ENCODE measurements at places on chromosomes 13 and 19.

DNA sequence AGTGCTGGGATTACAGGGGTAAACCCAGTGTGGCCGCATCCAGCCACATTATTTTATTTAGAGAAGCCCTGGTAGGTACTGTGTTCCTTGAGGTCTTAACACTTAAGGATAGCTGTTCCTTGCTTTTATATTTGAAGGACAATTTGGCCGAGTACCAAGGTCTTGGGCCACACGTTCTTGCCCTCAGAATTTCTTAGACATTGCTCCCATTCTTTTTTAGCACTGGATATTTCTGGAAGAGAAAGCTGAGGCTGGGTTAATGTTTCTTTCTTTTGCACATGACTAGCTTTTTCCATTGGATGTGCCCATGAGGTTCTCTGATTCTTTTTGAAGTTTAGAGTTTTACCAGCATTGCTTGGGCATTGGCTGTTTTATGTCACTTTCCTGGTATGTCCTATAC lies 5.5 kb upstream of the RNF113B start:
- DNase-seq: no peak

GRCh38 chr19:50968716-50969412 lies 527 bp downstream of the KLK6 start:
- DNase-seq: no peak

DNA sequence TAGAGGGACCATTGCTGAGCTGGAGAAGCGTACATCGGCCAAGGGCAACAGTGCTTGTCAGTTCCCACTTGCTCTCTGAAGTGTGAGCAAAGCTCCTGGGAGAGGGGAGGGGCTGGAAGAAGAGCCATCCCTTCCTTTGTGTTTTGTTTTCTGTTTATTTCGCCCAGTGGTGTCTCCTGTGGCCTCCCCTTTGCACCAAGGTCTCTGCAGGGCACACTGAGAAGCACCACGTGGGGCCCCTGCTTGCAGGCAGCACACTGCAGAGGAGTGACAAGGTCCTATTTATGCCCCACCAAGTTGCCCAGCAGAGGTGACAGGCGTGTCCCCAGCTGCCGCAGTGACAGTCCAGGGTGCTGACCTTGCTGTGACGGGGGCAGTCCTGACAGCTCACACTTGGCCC lies 24.0 kb downstream of the GRIN2D start:
- no peak for DNase-seq

DNA sequence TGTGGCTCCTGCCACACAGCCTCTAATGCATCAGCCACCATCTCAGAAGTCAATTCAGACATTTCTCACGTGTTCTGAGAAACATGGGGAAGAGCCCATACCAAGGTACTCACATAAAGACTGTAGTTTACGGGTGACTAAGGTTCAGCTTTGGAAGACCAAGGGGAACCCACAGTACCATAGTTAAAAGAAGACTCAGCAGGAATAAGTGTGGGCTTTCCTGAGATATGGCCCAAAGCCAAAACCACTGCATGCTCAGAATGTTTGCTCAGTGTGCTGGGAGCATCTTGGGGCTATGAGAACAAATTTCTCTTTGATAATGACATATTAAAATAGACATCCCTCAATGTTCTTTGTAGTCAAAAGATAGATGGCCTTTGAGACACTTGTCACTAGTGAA lies 283.8 kb downstream of the DCT start:
- no peak for DNase-seq

DNA sequence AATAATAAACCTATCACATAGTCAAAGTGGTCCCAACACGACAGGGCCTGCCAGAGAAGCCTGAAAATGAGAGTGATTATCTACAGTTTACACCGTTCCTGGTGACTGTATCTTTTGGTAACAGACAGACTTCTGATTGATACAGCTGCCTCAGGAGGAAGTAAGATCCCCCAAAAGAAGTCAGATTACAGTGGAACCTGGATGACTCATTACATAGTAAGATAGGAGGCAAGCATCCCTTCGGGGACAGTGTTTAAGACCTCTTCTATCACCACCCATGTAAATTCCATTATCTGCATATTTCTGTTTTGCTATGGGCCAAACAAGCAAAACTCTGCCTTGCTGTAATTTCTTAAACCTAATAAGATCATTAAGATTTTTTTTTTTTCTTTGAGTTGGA lies 44.0 kb upstream of the FLT1 start:
- DNase-seq: no peak

DNA sequence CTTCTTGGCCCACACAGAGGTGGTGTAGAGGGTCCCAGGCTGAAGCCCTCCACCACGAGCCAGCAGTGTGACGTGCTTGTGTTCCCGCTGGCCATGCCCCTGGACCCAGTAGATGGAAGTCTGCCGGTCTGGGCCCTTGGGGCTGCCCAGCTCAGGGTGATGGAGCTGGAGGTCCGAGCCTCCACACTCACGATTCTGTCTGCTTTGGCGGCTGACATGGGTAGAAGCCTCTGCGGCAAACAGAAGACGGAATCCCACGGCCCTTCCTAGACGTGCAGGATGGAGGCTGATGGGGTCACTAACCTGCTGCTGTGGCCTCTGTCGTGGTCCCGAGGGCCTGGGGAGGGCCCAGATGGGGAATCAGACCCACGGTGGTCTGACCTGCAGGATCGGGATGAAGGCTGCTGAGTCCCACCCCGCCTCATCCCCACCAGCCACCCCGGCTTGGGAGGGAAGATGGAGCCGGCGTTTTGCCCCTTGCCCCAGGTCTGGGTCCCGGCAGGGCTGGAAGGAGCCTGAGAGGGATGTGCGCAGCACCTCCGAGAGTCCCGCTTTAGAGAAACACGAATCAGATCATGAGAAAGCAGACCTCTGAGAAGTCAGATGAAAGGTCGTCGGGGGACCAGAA lies 4.4 kb downstream of the TMEM86B start:
- DNase-seq: no peak

DNA sequence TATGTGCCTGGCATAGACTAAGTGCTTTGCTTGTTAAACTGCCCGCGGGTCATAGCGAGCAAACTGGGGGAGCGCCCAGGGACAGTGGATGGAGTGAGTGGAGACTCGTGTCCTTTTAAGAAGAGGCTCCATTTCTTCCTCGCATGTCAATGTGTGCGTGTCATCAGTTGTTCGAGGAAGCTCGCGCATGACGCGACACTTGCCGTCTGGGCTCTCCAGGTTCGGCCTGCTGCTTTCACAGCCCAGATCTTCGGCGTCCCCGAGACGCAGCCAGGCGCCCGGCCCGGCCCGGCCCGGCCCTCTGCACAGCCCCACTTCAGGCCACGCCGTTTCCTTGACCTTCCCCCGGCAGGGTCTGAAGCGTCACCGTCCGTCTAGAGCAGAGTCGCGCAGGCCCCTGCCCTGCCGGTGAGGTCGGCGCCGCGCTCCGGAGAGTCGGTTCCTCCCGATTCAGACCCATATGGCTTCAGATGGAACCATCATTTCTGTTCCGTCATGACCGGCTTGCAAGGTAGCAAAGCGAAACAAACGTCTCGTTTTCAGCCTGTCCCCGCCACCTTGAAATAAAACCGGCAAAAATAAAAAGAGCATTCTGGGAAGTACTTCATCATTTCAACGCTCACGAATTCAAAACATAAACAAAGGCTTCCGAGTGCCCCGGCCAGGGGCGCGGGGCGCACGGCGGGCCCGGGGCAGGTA lies 599 bp upstream of the ARHGEF7 start:
- DNase-seq: no peak

DNA sequence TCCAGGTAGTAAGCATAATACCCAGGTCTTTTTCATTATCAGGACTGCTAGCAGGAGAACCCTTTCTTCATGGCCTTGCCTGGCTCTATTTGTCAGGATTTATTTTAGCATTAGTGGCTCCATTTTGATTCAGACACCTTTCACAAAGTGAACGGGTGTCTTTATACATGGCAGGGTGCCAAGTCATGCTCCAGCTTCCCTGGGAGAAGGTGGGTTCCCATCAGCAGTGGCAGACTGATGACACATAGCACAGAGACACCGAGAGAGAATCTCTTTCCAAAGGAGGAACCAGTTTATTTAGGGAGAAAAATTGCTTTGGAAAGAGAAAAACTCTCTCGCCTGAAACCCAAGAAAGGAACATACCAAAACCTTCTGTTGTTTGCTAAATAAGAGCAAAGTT lies 135.3 kb upstream of the TMTC4 start:
- DNase-seq: no peak

DNA sequence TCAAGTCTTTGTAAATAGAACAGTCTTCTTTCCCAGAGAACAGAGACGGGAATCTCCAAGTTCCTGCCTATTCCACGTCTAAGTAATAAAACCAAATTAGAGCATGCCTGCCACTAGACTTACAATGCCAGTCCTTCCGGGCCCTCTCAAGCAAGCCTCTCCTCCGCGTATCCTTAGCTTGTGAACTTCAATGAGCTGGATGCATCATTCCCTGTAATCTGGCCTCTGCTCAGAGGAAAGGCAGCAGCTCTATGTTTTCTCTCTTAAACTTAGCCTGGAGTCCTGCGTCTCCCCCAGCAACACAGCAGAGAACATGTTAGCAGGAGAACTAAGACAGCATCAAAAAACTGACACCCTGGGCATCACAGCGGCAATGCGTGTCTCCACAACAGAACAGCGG lies 8.2 kb downstream of the NALCN start:
- DNase-seq: no peak

- DNase-seq: no peak
Measured at GRCh38 chr19:4455719-4456475, 1.7 kb downstream of the UBXN6 start.

Measured in stimulated activated CD4-positive, alpha-beta T cell treated with anti-CD3 and anti-CD28 coated beads, Interleukin-1b, Interleukin-23, amount 100 ng/mL, for 48 hours (primary cell).